ENCODE measurements at places on chromosomes 4 and X.
A peak's percentile ranks its signal among the peaks of the same experiment; 100 is the strongest.

GRCh38 chr4:98601708-98602107 is 56.7 kb downstream of the TSPAN5 start:
- DNase-seq = peak; percentile 37

GRCh38 chr4:3729188-3729881 is 36.9 kb upstream of the ADRA2C start:
- DNase-seq = no peak

GRCh38 chrX:121546317-121546716 is 498.9 kb downstream of the GLUD2 start:
- no peak for DNase-seq

- DNase-seq = no peak
These were observed 366.5 kb downstream of the CXXC4 start for GRCh38 chr4:104128031-104128849.

GRCh38 chrX:46436744-46437143 is 108.5 kb downstream of the ZNF674 start:
- no peak for DNase-seq

DNA sequence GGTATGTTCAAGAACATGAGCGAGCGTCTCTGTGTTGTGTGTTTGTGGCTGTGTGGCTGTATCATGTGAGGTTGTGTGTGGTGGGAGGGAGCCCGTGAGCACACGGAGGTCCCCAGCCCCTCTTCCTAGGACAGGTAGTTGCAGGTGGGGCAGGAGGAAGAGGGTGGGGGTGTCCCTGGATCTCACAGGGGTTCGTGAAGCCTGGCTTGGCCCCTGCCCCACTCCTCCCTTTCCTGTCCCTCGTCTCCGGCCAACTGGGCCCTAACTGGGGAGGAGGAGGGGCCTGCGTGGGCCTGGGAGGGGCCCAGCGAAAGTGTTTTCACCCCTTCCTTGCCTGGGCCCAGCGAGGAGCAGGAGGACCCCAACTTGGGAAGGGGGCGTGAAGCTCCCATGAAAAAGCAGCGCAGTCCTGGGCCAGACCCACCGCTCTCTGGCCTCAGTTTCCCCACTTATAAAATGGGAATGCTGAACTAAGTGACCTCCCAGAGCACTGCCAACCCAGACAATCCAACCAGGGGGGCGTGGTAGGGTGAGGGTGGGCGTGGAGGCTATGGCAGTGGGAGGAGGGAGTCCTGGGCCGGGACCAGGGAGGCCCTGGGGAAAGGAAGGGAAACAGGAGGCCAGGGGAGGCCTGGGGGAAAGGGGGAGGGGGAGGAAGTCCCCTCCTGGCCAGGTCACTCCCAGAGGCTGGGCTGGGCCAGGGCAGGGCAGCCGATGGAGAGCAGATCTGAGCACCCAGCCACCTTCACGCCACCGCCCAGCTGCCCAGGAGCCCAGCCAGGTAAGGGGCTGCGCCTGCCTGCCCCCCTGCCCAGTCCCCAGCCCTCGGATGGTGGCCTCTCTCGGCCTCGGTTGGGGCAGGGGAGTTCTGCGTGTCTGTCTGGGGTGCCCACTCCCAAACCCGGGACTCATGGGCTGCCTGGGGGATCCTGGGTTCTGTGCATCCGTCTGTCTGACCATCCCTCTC is at the start of gene AVPR2:
TSS of gene AVPR2 (plus strand) at position 683 of the 967 bp plus-strand sequence. CDS start 473 bp downstream, outside the sequence.
- DNase-seq = no peak

GRCh38 chrX:119235051-119235511 is 1.0 kb upstream of the PGRMC1 start:
- DNase-seq = no peak

- DNase-seq = no peak
These were observed 23.7 kb downstream of the SMPX start for GRCh38 chrX:21734175-21734574.

DNA sequence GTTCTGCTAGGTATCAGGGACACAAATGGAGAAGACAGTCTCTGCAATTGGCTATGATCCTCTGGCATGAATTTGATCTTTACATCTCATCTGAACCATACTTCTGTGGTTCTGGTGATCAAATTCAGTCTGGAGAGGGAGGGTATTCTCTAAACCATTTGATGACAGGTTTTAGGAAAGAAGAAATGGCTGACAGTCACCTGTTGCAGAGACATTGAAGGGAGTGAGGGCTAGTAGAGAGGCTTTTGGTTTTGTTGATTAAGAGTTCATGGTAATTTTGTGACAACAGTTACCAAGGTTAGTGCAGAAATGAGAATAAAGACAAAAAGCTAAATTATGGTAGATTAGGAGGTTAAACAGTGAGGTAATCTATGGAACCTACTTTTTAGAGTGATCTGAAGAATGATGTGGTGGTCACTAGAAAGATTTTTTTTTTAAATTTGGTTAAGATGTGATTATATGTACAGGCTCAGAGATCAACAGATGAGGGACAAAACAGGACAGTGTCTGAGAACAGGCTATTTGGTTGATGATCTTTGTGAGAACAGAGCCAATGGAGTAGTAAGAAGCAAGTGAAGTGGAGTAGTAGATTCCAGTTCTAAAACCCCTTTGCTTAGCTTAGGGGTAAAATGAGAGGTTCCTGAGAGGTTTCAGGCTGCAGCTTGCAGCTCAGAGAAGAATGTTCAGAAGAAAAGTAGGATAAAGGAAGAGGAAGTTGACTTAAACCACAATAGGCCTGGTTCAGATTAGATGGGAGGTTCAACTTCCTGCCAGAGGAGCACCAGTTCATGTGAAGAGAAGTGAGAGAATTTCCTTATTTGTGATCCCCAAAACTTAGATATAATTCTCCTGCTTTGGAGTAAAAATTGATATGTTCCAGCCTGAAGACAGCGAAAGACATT is 34.7 kb downstream of the VSIG4 start:
- DNase-seq = no peak

GRCh38 chr4:5110901-5111300 is 59.6 kb downstream of the STK32B start:
- no peak for DNase-seq

DNA sequence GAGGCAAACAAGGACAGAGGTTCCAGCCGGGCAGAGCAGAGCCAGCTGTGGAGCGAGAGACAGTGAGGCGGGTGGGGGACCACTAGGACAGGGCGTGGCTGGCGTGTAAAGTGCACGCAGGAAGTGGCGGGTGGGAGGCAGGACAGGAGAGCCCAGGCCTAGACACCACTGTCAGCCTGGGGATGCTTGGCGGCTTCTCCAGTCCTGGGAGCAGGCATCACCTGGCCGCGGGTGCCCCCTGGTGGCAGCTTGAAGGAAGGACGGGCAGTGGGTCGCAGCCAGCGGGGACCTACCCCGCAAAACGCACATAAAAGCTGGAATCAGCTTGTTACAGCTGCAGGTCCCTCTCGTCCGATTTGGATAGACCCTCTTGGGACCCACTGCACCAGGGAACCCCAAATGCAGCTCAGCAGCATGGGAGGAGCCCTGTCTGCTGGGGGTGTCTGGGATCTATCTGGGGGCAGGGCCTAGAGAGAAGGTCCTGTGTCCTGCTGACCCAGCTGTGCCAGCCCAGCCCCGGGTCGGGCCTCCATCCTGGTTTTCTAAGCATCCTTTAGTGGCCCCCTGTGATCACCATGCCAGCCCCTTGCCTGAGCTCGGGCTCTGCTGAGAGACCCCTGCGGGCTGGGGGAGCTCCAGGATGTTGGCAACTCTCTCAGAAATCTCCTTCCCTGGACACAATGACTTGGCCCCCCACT is 57.7 kb downstream of the WFS1 start:
- DNase-seq = peak; percentile 88

DNA sequence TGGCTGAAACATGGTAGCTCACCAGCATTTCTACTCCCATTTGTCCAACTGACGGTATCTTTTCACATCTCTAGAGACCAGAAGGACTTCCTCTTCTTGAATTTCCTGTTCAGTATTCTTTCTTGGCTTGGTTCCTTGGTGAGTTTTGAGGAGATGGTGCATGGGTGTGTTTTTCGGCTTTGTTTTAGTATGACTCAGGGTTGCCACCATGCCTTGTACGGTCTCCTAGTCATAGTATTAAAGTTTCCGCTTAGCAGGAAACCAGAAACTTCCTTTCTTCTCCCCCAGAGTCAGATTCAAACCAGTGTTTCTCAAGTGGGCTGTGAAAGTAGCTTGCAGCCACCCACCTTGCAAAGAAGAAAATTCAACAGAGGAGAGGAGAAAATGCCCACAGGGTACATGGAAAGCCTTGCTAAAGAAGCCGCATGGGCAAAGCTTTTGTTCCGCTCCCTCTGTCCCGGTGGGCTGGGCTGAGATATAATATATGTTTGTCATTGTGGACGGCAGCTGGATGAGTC is 5.7 kb downstream of the CD99 start:
- peak; percentile 68 for DNase-seq

DNA sequence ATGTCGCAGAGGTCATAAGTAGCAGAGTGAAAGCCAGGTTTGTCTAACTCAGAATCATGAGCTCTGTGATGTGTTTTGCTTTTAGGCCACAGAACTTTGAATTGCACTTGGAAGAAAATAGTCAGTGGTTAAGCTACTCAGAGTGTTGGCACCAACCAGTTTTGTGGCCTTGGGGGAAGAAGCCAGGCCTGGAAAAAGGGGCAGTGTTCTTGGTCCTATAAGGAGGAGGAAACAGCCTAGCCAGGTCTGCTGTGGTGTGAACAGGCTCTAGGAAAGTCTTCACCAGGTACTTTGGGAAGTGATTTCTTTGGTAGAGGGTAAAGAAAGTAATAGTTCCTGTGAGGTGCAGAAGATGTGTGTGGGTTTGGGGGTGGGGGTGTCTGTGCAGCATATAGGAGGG is 49.2 kb downstream of the FHIP1A start:
- DNase-seq = no peak

DNA sequence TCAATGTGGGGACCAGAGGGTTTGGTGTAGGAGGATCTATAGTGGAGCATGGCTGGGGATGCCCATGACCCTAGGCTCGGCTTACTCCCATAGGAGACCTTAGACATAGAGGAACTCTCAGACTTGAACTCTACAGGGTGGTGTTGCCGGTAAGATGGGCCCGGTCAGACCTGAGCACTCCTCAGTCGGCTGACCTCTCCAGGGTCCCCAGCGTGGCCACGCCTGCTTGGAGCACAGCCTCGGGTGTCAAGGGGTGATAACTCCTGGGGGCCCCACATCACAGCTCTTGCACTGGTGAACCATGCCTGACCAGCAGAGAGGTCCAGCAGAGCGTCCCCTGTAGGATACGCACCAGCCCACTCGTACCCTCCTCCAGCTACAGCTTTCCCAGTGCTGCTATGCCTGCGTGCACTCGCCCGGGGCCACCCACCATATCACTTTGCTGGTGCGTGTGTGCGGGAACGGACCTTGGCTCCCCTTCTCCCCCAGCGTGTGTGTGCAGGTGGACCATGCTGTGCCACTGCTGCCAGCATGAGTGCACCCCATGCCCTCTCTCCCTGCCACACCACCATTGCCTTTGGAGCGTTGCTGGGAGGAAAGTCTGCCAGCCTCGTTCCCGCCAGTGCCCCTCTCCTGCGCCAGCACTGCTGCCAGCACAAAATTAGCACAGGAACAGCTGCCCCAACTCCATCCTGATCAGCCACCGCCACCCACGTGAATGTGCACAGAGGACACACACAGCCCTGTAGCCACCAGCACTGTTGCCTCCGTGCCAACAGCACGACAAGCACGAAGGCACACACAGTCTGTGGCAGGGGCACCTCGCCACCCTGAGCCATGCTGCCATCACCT is 806.6 kb downstream of the GLUD2 start:
- no peak for DNase-seq

- DNase-seq = no peak
These were observed 28.0 kb downstream of the MGAT4D start for GRCh38 chr4:140469791-140470733.

DNA sequence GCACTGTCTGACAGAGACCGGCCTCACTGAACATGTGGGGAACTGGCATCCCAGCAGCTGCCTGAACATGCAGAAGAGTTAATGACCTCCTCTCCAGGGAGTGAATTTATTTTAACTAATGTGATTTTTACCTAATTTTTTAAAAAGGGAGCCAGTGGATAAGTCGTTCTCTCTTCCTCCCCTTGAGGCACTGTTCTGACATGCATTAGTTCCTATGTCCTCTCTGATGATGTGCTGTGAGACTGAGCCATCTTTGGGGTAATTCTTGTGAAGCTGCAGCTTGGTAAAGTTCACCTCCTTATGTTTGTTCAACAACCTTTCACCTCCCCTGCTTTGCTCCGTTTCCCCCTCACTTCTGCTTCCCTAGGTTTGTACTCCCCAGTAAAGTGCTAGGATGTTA is 139.7 kb downstream of the COL25A1 start:
- no peak for DNase-seq

GRCh38 chrX:53412446-53412845 is 10.0 kb downstream of the SMC1A start:
- no peak for DNase-seq

DNA sequence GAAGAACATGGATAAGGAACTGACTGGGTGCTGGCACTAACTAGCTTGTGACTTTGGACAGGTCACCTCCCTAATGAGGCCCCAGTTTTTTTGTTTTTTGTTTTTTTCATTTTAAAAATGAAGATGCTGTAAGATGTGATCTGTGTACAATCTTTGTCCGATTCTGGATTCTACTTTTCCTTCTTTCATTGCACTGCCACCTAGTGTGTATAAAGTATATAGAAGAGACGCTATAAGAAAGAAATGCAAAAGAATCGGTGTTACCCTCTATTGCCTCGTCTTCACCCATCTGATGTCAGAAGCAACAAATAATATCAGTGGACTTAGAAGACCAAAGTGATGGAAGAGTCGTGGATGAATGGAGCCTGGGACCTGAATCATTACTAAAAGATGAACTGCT is 58.6 kb upstream of the P2RY10 start:
- DNase-seq = no peak

GRCh38 chrX:117628381-117628780 is 488.2 kb downstream of the KLHL13 start:
- DNase-seq = no peak

DNA sequence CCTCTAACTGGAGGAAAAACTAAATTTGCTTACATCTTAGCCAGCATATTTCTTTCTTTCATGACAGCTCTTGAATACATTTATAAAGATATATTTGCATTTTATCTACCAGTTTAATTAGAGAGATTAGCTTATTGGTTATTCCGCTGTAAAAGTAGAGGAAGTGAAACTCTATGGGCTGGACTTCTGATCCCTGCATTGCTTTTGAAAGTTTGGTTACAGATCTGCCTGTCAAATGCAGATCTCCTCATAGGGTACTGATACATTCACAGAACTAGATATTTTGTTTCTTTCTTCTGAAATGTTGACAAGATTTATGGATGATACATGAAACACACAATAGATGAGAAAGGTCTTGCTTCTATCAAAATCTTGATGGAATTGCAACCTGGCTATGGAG is 581.4 kb upstream of the AADAT start:
- no peak for DNase-seq

- no peak for DNase-seq
These were observed 197.1 kb upstream of the MAGEB18 start for GRCh38 chrX:25941087-25941486.
